ENCODE measurements at places on chromosomes 2 and 18.

DNA sequence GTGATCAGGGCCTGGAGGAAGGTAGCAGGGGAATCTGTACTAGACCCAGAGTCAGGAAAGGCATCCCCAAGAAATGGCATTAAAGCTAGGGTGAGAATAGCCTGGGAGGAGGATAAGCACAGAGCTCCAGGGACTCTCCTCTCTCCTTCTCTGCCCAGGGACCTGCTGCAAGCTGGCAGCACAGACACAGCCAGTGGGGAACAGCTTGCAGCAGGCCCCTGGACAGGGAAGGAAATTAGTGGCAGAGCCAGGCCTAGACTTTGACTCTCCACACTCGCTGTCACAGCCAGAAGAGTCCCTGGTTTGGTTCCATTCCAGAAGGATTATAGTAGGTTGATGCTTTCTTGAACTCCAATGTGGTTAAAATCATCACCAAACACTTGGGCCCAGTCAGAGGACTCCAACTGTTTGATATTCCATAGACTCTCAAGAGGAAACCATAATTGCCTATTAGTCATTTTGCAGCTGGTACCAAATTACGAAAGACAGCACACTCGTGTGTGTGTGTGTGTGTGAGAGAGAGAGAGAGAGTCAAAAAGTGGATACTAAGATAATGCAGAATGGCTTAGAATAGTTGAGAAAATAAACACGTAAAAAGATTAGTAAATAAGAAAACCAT is 95.5 kb upstream of the ATP8B1 start:
- H3K4me1 ChIP-seq, result peaks cover 30% of the 10 kb centered on the region
- H3K36me3 ChIP-seq, result no peaks in the 10 kb centered on the region
- no peak for DNase-seq
- peak overlapping the region; percentile 8 for H3K27ac ChIP-seq
- no peak overlapping the region for H3K4me3 ChIP-seq

DNA sequence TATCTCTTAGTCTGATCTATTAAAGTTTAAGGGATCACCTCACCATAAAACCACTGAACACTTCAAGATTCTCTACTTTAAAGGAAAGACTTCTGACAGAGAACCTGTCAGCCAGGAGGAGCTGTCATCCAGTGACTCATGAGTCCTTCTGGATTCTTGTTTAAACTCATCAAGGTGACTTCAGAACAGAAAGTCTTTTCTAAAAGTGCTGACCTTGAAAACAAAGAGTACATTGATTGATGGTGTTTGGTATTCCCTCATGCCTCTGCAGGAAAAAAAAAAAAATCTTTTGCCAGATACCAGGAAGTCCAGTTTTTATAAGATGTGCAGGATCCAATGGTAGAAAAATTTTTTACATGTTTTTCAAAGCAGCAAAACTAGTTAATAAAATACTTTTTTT is 12.3 kb downstream of the DSG2 start:
- no peaks in the 10 kb centered on the region for H3K27me3 ChIP-seq
- H3K4me3 ChIP-seq, result no peak overlapping the region
- no peak for DNase-seq
- no peak overlapping the region for H3K27ac ChIP-seq
- no peaks in the 10 kb centered on the region for H3K36me3 ChIP-seq
- peaks cover 65% of the 10 kb centered on the region for H3K4me1 ChIP-seq

DNA sequence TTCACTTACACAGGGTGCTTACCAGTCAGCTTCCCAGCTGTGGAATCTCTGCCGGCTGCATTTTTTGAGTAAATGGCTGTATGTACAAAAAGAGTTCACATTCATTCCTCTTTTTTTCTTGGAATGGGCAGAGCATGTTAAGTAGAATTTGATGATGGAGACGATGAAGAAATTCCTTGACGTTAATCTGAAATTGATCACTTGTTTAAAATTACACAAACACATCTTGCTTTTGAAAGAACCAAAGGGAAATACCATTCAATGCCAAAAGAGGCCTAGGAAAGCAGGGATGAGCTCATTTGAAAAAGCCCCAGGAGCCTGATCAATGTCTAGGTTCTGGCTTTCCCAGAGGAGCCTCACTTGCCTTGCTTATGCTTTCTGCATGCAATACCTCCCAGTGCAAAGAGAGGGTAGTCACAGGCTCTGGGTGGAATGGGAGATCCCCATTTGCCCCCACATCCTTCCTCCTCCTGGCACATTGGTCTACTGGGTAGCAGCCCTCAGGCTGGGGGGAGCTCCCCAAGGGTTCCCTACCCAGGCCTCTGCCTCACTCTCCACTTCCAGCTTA is 12.3 kb upstream of the SMAD7 start:
- peak overlapping the region; percentile 26 for H3K27ac ChIP-seq
- DNase-seq, result no peak
- peaks cover 24% of the 10 kb centered on the region for H3K4me1 ChIP-seq
- no peaks in the 10 kb centered on the region for H3K36me3 ChIP-seq

DNA sequence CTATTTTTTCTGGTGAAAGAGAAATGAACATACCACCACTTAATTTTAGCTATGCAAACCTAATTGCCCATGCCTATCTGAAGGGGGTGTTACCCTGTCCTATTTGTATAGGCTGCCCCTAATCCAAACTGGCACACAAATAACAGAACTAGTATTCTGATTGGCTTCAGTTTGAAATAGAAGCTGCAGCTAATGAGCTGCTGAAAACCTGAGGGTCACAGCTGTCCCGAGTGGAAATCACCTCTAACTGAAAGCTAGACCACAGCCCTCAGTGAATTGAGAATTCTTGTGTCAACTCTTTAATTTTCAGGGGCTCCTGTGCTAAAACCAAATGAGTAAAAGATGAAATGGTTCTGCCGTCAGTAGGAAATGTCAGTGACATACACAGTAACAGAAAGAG is 28.7 kb downstream of the CCDC141 start:
- H3K36me3 ChIP-seq, result no peaks in the 10 kb centered on the region
- no peak for DNase-seq
- no peaks in the 10 kb centered on the region for H3K27me3 ChIP-seq
- no peak overlapping the region for H3K27ac ChIP-seq
- no peaks in the 10 kb centered on the region for H3K4me1 ChIP-seq
- no peak overlapping the region for H3K4me3 ChIP-seq

DNA sequence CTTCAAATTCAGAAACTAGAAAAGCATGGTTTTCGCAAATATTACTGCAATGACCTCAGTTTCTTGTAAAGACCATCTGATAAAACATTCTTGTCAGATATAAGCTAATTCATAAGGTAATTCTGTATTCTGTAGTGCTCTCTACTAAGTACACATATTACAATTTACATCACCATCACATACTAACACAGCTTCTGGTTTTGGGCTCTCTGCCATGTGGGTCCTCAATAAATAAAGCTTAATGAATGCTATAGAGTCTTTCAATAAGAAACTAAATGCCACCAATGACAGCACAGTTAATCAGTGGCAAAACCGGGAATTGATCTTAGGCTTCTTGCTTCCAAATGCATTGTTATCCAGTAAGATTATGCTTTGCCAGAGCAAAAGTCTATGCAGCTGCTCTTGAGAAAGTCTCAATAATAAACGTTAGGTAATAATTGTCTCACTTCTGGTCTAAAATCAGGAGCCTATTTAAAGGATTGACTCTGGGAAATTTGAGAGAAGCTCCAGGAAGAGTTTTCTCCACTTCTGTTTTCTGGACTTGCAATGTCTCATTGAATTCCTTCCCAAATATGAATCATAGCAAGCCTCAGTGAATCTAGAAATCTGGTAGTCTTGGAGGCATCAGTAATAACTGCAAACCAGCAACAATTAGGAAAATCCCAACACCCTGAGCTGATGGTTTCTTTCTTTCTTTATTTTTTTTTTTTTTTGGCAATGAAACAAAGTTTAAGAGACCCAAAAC is 67.9 kb upstream of the RAPGEF4 start:
- H3K4me3 ChIP-seq, result no peak overlapping the region
- H3K27ac ChIP-seq, result no peak overlapping the region
- no peaks in the 10 kb centered on the region for H3K27me3 ChIP-seq
- H3K4me1 ChIP-seq, result no peaks in the 10 kb centered on the region
- no peak for DNase-seq
- H3K36me3 ChIP-seq, result no peaks in the 10 kb centered on the region

GRCh38 chr2:10810202-10811161 is 2.1 kb downstream of the PDIA6 start:
- no peaks in the 10 kb centered on the region for H3K36me3 ChIP-seq
- H3K4me1 ChIP-seq, result peaks cover 61% of the 10 kb centered on the region
- DNase-seq, result no peak
- no peaks in the 10 kb centered on the region for H3K27me3 ChIP-seq
- H3K27ac ChIP-seq, result no peak overlapping the region
- no peak overlapping the region for H3K4me3 ChIP-seq

DNA sequence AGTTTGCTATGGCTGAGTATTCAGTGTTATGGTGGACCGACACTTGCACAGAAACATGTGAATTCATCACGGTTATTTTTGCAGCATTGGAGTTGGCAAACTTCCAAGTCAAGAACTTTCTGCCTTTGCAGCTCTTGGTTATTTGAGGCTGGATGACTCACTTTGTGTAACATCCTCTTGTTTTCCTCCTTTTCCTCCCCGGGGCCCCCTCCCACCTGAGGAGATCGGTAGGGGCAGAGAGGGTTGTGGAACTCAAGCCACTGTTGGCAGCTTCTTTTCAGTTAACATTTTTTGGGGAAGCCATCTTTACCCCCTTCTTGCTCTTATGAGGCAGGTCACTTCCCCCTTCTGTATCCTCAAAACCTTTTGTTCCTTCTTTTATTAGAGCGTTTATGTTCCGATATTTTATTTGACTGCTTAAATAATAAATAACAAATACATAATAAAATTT is 48.6 kb downstream of the DDX1 start:
- no peak for DNase-seq
- H3K4me3 ChIP-seq, result no peak overlapping the region
- H3K4me1 ChIP-seq, result no peaks in the 10 kb centered on the region
- no peak overlapping the region for H3K27ac ChIP-seq
- no peaks in the 10 kb centered on the region for H3K27me3 ChIP-seq

GRCh38 chr2:109659396-109660045 is 45.4 kb downstream of the SOWAHC start:
- peaks cover 23% of the 10 kb centered on the region for H3K4me1 ChIP-seq
- no peaks in the 10 kb centered on the region for H3K27me3 ChIP-seq
- H3K4me3 ChIP-seq, result no peak overlapping the region
- no peak overlapping the region for H3K27ac ChIP-seq
- H3K36me3 ChIP-seq, result no peaks in the 10 kb centered on the region

- H3K4me3 ChIP-seq, result no peak overlapping the region
- no peaks in the 10 kb centered on the region for H3K27me3 ChIP-seq
- DNase-seq, result no peak
- H3K36me3 ChIP-seq, result no peaks in the 10 kb centered on the region
Observed at GRCh38 chr2:170461889-170462288, 253.2 kb upstream of the SP5 start.

DNA sequence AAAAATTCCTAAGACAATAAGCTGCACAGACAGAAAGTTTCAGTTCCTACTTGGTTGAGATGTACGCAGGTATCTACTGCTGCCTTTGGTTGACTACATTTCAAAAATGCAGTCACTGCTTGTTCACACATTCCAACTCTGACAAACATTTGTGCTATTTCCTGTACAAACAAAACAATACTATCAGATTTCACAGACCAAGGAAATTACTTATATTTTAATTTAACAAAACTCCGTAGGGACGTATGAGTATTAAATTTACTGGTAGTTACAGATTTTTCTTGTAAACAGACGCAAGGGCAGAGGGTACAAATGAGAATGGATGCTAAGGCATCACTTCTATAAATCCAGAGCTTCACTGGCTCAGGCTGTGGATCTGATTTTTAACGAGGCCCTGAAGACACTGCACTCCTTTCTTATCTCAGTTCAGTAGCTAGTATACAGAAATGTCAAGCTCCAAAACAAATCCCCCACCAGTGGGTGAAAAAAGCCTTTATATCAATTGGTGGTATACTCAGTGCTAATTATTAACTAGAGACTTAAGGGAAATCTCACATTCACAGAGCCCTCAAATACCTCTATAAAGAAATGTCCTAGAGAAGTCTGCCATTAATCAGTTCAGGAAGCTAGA is 31.7 kb upstream of the TTC32 start:
- no peak overlapping the region for H3K27ac ChIP-seq
- DNase-seq, result no peak
- no peaks in the 10 kb centered on the region for H3K27me3 ChIP-seq
- no peaks in the 10 kb centered on the region for H3K4me1 ChIP-seq
- no peaks in the 10 kb centered on the region for H3K36me3 ChIP-seq

DNA sequence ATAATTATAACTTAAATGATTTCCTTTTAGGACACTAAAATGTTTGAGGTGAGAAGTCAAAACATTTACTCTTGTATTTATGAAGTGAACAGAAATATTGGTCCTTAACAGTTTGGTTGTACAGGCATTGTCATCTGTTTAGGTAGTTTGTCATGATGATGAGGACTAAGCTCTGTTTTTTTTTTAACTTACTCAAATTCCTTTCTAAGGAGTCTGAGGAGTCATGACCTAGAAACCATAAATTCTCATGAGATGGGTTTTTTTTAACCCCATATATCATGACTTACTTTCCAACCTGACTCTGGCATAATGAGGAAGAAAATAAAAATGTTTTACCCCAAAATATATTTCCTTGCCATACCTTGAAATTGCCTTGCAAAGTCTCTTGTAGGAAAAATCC is 1176.2 kb downstream of the SUCLG1 start:
- DNase-seq, result no peak
- no peak overlapping the region for H3K4me3 ChIP-seq
- H3K27ac ChIP-seq, result no peak overlapping the region
- no peaks in the 10 kb centered on the region for H3K27me3 ChIP-seq
- H3K4me1 ChIP-seq, result no peaks in the 10 kb centered on the region
- no peaks in the 10 kb centered on the region for H3K36me3 ChIP-seq

- H3K27me3 ChIP-seq, result no peaks in the 10 kb centered on the region
- no peak for DNase-seq
- H3K4me1 ChIP-seq, result peaks cover 48% of the 10 kb centered on the region
- peak overlapping the region; percentile 28 for H3K27ac ChIP-seq
- no peak overlapping the region for H3K4me3 ChIP-seq
Observed at GRCh38 chr2:30255466-30256408, 24.4 kb downstream of the LBH start.

- no peak for DNase-seq
- no peaks in the 10 kb centered on the region for H3K27me3 ChIP-seq
- no peak overlapping the region for H3K27ac ChIP-seq
Observed at GRCh38 chr2:41879235-41879916, 168.4 kb upstream of the PKDCC start.

- no peak for DNase-seq
- H3K4me3 ChIP-seq, result no peak overlapping the region
- no peaks in the 10 kb centered on the region for H3K36me3 ChIP-seq
- no peaks in the 10 kb centered on the region for H3K4me1 ChIP-seq
- H3K27ac ChIP-seq, result no peak overlapping the region
Observed at GRCh38 chr2:232714969-232715368, 17.8 kb downstream of the GIGYF2 start.
